ENCODE measurements at places on chromosomes 1 and 21.

DNA sequence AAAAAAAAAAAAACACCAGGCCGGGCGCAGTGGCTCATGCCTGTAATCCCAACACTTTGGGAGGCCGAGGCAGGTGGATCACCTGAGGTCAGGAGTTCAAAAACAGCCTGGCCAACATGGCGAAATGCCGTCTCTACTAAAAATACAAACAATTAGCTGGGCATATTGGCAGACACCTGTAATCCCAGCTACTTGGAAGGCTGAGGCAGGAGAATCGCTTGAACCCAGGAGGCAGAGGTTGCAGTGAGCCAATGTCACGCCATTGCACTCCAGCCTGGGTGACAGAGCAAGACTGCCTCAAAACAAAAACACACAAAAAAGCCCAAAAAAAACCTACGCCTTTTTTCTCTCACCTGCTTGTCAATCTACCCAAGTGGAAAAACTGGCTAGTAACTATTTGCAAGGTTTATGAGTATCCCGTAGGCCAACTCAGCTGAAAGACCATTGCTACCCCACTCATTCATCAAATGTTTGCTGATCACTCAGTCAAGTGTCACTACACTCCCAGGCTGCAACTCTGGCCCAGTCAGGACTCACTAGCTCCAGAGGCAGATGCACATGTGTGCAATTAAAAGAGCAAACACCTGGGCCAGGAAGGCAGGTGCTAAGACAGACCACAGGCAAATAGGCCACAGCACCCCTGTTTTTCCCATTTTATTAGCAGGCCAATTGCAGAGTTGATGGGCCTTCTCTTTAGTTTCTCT, 2.0 kb downstream of the CSRP1 start:
- no peak for DNase-seq

DNA sequence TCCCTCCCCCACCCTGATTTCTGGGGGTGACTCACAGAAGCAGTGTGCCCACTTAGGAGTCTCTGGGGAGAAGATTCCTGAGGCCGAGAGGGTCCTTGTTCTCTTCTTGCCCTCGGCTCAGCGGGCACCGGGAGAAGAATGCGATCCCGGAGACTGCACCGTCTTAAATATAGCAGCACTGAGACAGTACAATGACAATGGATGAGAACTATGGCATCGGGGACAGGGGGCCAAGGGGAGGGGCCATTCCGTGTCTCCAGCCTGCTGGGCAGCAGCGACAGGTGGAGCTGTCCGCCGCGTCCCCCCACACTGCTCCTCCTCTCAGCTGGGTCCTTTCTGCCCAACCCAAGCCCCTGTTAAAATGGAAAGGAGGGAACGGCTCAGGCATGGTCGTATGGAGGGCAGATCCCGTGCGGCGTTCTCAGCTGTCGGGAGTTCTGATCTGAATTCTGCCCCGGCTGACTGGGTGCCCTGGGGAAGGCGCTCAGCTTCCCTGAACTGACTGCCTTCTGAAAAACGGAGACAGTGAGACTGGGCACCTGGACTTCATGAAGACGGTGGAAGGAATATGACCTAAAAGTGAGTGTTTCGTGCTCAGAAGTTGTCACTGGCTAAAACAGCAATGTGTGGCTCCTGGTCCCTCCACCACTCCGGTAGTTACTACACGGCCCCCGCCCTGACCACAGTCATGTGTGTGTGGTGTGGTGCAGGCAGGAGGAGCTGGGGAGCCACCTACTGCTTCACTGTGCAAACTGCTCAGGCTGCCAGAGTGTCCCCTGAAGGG, at the start of gene MYOM3:
TSS of gene MYOM3 (minus strand) at position 140 of the 784 bp plus-strand sequence. CDS start 3,499 bp downstream, outside the sequence.
- DNase-seq: peak; percentile 49

- DNase-seq: no peak
Measured at GRCh38 chr1:184389446-184389845, 2.6 kb downstream of the C1orf21 start.

- no peak for DNase-seq
Measured at GRCh38 chr1:211518330-211519289, 26.6 kb upstream of the RD3 start.

- DNase-seq: peak; percentile 16
Measured at GRCh38 chr1:67441183-67441582, 11.0 kb upstream of the SERBP1 start.

GRCh38 chr1:55284856-55285255, 69.7 kb upstream of the USP24 start:
- DNase-seq: peak; percentile 28

GRCh38 chr1:49526672-49527071, 497.1 kb downstream of the AGBL4 start:
- no peak for DNase-seq

- no peak for DNase-seq
Measured at GRCh38 chr1:209805875-209806760, at the start of gene IRF6. IRF6 (minus strand) TSS chr1:209806142; CDS start chr1:209801413, 4,729 bp downstream.

- DNase-seq: peak; percentile 77
Measured at GRCh38 chr1:178004926-178005391, 35.1 kb upstream of the SEC16B start.

GRCh38 chr1:104987210-104987609, 1237.5 kb downstream of the AMY1C start:
- DNase-seq: no peak

DNA sequence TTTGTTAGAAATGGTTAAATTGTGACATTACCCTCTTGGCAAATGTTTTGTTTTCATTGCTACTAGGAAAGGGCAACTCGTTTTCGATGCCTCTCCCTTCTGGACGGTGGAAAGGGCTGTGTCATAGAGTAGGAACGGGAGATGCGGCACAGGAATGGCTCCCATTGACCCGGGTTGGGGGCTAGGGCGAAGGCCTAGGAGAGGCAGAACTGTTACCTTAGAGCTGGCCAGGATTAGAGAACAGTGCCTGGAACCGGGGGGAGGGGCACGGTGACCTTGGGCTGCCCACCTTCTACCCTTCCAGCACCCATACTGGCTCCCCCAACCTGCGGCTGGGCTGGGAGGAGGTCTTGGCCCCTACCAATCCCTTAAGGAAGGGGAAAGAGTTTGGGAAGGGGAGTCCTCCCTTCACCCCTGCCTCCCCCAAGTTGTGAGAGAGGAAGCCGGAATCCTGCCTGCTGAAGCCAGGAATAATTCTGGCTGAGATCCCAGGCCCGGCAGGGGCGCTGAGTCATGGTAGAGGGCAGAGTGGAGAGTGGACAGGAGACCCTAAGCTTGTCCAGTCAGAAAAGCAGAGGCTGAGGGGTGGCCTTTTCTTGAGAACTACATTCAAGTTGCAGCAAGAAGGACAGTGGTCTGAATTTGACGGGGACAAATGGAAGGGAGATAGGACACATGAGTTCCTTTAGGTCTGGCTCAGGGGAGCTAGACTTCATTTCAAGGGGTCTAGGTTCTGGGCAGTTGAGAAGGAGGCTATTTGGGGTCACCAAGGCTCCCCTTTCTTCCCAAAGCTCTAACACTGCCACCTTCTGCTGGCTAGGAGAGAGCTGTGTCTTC, 8.2 kb downstream of the LMNA start:
- peak; percentile 89 for DNase-seq

DNA sequence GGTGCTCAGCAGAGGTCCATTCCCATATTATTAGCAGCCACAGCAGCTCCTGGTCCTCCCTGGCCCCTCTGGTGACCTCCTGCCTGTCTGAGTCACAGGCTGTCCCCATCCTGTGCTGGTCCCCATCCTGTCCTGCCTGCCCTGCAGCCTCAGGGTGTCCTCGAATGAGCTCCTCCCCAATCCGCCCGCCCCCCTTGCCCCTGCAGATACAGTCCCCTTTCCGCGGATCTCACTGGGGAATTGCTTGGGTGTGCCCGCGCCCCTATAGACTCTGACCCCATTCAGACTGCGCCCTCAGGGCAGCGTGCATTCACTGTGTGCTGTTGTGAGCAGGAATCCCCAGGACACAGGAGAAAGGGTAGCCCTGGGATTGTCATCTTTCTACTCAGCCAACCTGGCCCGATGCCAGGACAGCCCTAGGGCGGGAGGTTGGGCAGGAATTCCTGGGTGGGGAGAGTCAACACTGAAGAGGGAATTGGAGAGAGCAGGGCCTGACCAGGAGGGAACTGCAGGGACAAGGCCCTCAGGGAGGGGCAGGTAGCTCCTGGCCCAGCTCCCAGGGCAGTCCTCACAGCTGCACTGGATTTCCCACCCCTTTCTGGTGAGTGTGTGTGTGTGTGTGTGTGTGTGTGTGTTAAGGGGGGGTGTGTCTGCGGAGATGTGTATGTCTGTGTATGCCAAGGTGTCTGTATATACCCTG, 1.1 kb upstream of the GUCA2A start:
- DNase-seq: no peak

DNA sequence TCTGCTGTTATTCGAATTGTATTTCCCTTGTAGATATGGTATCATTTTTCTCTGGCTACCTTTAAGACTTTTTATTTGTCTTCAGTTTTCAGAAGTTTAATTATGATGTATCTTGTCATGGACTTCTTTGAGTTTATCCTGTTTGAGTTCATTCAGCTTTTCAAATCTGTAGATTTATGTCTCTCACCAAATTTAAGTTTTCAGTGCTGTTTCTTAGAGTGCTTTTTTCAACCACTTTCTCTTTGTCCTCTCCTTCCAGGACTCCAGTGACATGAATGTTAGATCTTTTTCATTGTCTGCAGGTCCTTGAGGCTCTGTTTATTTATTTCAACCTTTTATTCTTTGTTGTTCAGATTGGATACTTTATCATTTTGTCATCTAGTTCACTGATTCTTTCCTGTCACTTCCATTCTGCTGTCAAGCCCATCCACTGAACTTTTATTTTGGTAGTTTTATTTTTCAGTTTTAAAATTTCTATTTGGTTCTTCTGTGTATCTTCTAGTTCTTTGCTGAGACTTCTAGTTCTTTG, 11.4 kb downstream of the RAB4A start:
- DNase-seq: no peak

GRCh38 chr1:241022366-241022765, 334.6 kb downstream of the RGS7 start:
- peak; percentile 32 for DNase-seq
